ENCODE measurements at places on chromosomes 6 and 20.

GRCh38 chr6:99282479-99283062, 66.9 kb downstream of the FAXC start:
- DNase-seq, result no peak

- peak; percentile 82 for DNase-seq
Measured at GRCh38 chr20:63461104-63461763, 11.2 kb downstream of the KCNQ2 start.

- DNase-seq, result no peak
Measured at GRCh38 chr6:20921578-20921977, 387.3 kb downstream of the CDKAL1 start.

DNA sequence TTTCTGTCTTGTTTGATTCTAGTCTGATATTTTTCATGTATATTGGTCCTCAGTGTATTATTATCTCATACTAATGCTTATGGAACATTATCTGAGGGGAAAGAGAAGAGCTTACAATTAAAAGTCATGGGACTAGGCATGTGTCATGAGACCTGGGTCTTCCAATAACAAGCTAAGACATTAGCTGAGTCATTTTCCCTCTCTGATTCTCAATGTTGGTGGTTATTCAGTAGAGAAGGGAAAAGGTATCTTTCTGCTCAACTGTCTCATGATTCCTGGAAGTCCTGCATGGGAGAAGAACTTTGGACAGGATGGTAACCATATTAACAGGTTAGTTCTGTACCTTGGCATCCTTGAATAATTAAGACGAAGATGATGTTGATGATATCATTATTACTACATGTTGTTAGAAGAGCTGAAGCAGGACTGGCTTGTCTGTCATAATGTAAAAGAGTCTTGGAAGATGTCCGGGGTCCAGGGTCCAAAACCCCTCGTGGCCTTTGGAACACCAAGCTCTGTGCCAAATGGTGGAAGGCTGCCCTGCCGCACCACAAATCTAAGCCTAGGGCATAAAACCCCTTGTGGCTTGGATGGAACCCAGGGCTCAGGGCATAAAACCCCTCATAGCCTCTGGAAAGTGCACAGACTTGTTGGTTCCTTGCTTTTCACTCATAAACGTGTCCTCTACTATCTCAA, 19.1 kb downstream of the TRIM38 start:
- no peak for DNase-seq

GRCh38 chr6:137975188-137975940, 108.3 kb downstream of the TNFAIP3 start:
- DNase-seq, result no peak

- DNase-seq, result peak; percentile 2
Measured at GRCh38 chr20:14142171-14142570, 146.9 kb downstream of the MACROD2 start.

Data from HTR-8/SVneo (cell line).